ENCODE measurements at places on chromosomes 5 and 9. TPM values are rescaled to one million over a fixed set of nuclear protein-coding genes. Genes with fewer than 3 reads are reported as not detected.
A peak's percentile ranks its signal among the peaks of the same experiment; 100 is the strongest.

DNA sequence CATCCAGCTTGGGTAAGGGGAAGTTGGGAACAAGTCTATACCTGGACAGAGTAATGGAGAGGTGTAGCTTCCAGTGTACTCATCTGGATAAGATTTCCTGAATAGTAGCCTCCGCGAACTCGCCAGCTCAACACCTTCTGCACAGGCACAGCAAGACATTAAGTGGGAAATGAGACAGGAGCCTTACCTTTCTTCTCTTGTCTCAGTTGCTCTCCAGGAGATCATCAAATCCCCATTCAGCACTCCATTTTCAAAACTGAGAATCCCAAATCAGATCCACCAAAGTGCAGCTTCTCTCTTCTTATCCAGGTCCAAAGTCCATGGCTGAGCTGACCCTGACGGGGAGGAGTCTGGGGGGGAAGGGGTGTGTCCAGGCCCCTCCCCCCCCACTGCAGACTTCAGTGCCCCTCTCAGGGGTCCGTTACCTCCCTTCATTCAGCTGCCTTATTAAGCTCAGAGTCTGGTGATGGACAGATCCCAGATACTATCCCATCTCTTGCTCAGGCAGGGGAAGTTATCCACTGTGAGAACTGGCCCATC, 5.9 kb upstream of the MGAT1 start:
- DNase-seq, result no peak

Gene ITK
- 0.57 TPM for polyA plus RNA-seq

GRCh38 chr9:114580609-114581193, 6.9 kb upstream of the ATP6V1G1 start:
- DNase-seq, result no peak

Gene SLC45A2
- 0.54 TPM for polyA plus RNA-seq

Gene LCN9
- polyA plus RNA-seq, result not detected

DNA sequence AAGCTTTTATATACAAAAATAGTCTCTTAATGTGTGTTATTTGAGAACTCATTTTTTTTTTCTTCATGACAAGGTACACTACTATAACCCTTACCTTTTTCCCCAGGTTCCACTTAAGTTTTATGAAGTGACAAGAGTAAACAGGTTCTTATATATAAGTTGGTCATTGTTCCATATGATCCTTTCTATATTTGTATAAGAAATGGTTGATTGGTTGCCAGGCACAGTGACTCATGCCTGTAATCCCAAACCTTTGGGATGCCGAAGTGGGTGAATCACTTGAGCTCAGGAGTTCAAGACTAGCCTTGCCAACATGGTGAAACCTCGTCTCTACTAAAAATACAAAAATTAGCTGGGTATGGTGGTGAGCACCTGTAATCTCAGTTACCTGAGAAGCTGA, 108.3 kb downstream of the PCSK1 start:
- no peak for DNase-seq

Gene ADCY2
- polyA plus RNA-seq, result 4.5 TPM

- DNase-seq, result no peak
Observed at GRCh38 chr9:136856079-136856476, 3.9 kb downstream of the MAMDC4 start.

Gene ZNF169
- 13.1 TPM for polyA plus RNA-seq

- no peak for DNase-seq
Observed at GRCh38 chr9:117784996-117785395, 80.8 kb downstream of the TLR4 start.

Gene MYMK
- polyA plus RNA-seq, result not detected

Gene PCDHB14
- polyA plus RNA-seq, result 10.6 TPM

GRCh38 chr5:89064054-89064453, 181.1 kb upstream of the MEF2C start:
- DNase-seq, result no peak

GRCh38 chr5:117084067-117084466, 509.4 kb upstream of the SEMA6A start:
- DNase-seq, result no peak

DNA sequence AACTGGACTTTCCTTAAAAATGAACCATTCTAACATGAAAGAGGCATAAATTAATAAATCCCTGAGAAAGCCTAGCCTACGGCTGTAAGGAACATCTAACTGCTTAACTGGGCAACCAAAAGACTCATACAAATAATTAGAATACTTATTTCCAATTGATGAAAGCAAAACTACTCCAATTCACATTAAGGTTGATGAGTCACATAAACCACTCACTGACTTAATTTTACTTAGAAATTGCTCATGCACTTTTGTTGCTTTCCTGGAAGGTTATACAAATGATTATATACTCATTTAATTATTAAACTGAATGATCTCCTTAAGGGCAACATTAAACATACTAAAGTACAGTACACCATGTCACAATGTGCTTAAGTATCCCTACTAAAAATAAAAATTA, 101.9 kb downstream of the NFIB start:
- DNase-seq, result no peak

- peak; percentile 13 for DNase-seq
Observed at GRCh38 chr5:152505442-152506042, 100.5 kb upstream of the NMUR2 start.
